Activated B cell treated with CpG ODN at 0.5 μM for 24 hours (primary cell): ENCODE measurements at places on chromosomes 5 and 9.
A peak's percentile ranks its signal among the peaks of the same experiment; 100 is the strongest.

DNA sequence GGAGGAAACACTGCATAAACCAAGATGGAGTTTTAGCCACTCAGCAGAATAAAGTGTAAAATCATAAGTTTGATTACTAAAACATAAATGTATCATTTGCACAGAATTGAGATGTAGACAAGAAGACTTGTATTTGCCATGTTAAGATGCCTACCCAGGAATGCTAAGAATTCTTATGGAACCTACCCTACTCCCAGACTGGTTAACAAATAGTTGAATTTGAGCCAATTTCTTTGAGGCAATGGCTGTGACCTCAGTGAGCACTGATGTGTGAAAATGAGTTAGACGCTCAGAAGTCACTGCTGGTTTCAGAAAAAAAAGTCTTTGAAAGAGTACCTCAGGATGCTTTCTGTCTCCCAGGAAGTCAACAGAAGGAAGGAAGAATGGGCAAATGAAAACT, 95.6 kb downstream of the ESM1 start:
- no peak for DNase-seq

GRCh38 chr5:157649101-157649500, 3.1 kb downstream of the SOX30 start:
- no peak for DNase-seq

DNA sequence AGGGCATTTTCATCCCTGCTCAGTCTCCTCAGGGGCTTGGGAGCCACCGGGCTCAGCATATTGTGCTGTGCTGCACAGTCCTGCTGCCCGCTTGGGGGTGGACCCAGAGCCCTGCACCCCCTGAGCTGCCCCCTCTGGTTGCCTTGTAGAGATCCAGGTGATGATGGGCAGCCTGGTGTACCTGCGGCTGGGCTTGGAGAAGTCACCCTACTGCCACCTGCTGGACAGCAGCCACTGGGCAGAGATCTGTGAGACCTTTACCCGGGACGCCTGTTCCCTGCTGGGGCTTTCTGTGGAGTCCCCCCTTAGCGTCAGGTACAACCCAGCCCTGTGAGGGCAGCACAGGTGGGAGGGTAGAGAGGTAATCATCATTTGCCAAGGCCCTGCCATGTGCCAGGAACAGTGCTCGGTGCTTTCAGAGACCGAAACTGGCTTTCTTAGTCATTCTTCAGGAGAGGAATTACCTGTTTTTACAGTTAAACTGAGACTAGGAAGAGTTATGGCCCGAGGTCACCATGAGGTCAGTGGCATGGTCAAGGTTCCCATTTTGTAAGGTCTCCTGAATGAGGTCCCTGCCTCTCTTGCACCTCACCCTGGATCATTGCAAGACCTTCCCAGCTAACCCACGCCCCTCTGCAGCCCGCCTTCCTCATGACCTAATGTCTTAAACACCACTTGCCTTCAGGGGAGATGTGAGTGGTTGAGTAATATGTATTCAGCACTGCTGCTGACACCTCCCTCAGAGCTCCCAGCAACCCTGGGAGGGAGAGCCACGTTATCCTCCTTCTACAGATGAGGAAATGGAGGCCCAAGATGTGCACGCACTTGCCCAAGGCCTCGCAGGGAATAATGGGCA, 7.5 kb downstream of the NHP2 start:
- DNase-seq = peak; percentile 65

- DNase-seq = no peak
These were observed 153.0 kb downstream of the NSG2 start for GRCh38 chr5:174198541-174198940.

DNA sequence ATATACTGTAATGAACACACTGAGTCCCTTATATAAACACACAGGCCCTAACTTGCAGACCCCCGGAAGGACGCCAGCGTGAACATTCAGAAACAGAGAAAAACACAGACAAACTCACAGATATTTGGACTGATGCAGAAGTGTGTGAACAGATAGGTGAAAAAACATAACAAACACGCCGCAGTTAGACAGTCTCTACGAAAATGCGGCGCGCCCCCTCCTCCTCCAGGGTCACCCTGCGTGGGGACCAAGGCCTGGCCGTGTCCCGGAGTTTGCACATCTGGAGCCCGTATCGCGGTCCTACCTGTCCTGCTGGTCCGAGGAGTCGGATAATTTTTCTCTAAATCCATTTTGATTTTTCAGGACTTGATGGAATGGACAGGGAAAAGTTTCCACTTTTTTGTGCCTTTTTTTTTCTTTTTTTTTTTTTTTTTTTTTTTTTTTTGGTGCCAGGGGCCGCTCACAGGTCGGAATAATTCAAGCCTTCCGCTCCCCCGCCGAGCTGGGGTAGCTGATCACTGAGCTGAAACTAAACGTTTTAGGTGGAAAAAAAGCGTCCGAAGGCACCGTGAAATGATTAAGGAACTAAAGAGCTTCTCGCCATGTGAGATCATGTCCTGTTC, at the start of gene PAX5:
Gene PAX5, minus strand, starts transcription at position 587 of the 623 bp plus-strand sequence. Its CDS starts 237 bp downstream, at position 350.
- no peak for DNase-seq
